ENCODE measurements at places on chromosomes 7 and 10.
A peak's percentile ranks its signal among the peaks of the same experiment; 100 is the strongest.

DNA sequence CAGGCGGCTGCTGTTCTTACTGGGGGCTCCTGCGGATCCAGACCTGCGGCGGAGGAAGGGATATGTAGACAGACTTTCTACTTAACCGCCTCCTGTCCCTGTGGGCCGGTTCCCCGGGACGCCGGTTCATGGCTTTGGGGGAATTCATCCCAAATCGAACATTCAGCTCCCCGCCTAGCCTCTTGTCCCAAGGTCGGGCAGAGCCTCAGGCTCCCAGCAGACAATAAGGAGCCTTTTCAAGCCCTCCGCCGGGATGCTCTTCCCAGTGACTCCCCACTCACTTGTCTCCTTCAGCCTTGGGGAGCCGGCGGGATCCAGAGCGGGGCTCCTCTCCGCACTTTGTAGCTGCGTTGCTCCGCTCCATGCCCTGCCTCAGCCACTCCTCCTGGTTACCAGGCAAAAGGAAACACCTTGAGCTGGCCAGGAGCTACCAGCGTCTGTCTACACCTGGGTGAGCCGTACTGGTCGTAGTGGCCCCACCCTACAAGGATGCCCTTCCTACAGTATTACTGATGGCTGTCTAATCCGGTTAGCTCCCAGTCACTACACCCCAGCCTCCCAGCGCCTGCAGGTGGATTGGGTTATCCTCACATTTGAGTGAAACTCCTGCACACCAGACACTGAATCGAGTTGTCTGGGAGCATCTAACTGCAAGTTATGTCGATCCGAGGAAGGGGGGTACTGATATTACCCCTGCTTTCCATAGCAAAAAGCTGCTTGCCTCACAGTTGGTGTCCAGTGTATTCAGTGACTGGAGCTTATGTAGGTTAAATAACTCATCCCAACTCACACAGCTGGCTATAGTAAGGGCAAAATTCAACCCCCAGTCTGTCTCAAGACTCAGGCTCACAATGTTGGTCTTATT, at the start of gene C10orf95:
Gene C10orf95, minus strand, starts transcription at position 439 of the 865 bp plus-strand sequence. CDS start 450 bp downstream, outside the sequence.
- no peak for DNase-seq

DNA sequence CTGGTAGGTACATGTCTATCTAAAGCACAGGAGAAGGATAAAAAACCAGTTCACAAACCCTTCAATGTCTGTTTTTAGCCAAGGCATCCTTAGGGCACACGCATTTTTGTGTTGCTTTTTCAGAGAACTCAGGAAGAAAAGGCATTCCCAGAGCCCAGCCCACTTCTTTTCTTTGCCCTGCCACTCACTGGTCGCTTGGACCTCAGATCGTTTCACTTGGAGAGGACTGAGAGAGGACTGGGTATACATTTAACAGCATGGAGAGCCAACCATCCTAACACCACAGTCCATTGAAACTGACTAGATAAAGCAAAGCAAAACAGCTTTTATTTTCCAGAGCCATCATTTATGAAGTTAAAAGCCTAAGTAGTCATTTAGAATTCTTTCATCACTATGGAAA, 194.2 kb downstream of the CAMK1D start:
- no peak for DNase-seq

GRCh38 chr10:78349165-78349516, 315.5 kb downstream of the RPS24 start:
- no peak for DNase-seq

GRCh38 chr7:151429237-151429559, 10.7 kb downstream of the CRYGN start:
- peak; percentile 31 for DNase-seq

GRCh38 chr10:13946209-13946460, 359.4 kb downstream of the PRPF18 start:
- no peak for DNase-seq

DNA sequence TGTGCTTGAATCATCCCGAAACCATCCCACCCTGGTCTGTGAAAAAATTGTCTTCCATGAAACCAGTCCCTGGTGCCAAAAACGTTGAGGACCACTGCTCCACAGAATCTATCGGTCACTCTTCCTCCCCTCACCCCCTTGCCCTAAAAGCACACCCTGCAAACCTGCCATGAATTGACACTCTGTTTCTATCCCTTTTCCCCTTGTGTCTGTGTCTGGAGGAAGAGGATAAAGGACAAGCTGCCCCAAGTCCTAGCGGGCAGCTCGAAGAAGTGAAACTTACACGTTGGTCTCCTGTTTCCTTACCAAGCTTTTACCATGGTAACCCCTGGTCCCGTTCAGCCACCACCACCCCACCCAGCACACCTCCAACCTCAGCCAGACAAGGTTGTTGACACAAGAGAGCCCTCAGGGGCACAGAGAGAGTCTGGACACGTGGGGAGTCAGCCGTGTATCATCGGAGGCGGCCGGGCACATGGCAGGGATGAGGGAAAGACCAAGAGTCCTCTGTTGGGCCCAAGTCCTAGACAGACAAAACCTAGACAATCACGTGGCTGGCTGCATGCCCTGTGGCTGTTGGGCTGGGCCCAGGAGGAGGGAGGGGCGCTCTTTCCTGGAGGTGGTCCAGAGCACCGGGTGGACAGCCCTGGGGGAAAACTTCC, 784 bp upstream of the SERPINE1 start:
- DNase-seq, result peak; percentile 73

DNA sequence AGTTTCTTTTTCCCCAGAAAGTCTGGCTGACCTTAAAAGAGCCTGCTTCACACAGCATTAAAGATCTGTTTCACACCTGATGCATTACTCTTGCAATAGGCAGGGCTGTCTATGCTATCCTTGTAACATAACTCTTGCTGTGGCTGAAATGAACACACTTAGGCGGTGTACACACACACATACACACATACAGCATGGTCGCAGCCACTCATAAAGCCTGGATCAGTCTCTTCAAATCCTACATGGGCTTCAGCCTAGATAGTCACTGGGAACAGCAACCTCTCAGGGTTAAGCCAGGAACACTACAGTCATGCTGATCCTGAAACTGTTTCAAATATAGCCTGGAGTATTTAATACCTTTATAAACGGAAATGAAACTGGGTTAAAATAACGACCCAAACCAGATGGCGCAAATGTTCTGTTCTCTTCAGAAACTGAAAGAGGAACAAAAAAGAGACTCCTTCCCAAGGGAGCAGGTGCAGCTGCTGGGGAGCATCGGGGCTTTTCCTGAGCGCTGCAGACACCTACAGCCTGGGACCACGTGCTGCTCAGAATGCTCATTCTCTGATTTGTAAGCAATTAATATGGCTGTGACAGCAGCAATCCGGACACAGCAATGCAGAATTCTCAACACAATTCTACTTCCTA, 61.0 kb upstream of the SFMBT2 start:
- peak; percentile 98 for DNase-seq

- DNase-seq, result no peak
These were observed 67.4 kb upstream of the GNA12 start for GRCh38 chr7:2911466-2911865.

DNA sequence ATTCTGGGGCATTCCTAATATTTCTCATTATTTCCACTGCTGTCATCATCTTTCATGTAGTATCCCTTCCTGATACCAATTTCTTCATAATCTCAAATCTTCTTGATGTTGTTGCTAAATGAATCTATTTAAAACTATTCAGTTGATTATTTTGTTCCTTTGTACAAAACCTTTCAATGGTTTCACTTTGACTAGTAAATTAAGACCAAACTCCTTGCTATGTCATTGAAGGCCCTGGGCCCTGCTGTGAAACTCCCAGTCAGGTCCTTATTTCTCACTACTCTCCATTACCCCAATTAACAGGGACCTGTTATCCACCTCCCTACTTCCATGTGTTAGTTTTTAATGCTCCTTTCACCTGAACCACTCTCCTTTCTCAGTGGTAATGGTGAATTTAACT, 97.0 kb downstream of the CTTNBP2 start:
- DNase-seq, result no peak

GRCh38 chr7:134454277-134454676, 4.6 kb downstream of the AKR1B1 start:
- DNase-seq, result no peak

GRCh38 chr7:105800849-105801534, 75.4 kb downstream of the ATXN7L1 start:
- DNase-seq, result no peak

- DNase-seq, result no peak
These were observed 1011.2 kb upstream of the GHITM start for GRCh38 chr10:83127942-83128575.

All from NAMALWA (cell line).